ENCODE measurements at places on chromosomes 7 and 10.

DNA sequence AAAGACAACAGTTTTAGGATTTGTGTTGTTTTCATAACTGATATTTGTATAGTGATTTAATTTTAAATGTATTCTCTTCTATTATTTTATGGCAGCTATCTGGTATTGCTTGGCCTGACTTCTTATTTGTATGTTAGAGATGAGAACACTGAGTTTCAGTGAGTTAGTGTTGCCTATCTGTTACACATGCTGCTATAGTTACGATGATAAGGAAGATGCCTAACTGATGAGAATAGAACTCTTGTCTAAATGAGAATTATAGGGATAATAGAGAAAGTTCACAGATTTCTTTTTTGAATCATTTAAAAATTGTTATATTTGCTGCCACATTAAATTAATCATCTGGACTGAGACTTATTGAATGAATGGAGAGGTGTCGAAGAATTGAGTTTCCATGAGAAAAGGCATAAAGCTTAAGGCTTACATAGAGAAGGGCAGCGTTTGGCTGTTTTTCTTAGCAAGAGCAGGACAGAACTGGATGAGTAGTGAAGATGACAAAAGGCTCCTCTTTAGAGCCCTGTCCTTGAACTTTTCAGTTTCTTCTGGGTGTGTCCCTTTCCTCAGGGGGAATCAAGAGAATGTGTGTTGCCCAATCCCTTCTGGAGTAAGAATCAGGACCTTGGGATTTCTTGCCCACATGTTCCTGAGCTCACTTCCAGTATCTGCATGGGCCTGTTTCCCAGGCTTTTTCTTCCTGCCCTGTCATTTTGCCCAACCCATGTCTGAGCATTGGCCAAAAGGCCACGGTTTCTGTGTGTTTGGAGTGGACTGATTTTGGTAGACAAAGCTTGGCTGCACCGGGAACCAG, 195.6 kb upstream of the CSTF2T start:
- no peak for DNase-seq

- no peak for DNase-seq
Observed at GRCh38 chr10:106571192-106571946, 593.1 kb downstream of the SORCS1 start.

- no peak for DNase-seq
Observed at GRCh38 chr7:44075296-44076075, 6.8 kb downstream of the POLM start.

GRCh38 chr7:10940704-10941355, 32.8 kb upstream of the PHF14 start:
- no peak for DNase-seq

DNA sequence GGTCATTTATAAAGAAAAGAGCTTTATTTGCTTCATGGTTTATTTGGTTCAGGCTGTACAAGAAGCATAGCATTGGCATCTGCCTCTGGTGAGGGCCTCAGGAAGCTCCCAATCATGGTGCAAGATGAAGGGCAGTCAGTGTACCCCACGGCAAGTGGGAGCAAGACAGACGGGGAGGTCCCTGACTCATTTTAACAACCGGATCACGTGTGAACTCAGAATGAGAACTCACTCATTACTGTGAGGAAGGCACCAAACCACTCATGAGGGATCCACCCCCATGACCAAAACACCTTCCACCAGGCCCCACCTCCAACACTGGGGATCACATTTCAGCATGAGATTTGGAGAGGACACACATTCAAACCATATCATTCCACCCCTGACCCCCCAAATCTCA, 15.7 kb upstream of the CRYGN start:
- no peak for DNase-seq
